ENCODE measurements at places on chromosomes 7 and 10.
A peak's percentile ranks its signal among the peaks of the same experiment; 100 is the strongest.

DNA sequence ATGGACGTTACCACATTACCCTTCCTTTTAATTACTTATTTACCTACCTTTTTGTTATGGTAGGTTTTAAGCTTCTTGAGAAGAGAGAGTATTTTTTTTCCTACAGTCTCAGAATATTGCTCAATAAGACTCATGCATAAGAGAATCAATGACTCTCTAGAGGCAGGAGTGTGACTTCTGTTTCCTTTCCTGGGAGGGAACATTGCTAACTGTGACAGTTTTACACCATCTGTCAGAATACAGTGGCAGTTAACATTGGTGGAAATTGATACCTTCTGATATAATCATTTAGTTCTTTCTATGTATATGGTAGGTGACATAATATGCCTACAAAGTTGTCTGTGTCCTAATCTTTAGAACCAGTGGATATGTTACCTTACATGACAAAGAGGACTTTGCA is 348.7 kb upstream of the POT1 start:
- no peak for DNase-seq

- no peak for DNase-seq
Observed at GRCh38 chr7:139065323-139065722, 29.5 kb upstream of the ZC3HAV1L start.

DNA sequence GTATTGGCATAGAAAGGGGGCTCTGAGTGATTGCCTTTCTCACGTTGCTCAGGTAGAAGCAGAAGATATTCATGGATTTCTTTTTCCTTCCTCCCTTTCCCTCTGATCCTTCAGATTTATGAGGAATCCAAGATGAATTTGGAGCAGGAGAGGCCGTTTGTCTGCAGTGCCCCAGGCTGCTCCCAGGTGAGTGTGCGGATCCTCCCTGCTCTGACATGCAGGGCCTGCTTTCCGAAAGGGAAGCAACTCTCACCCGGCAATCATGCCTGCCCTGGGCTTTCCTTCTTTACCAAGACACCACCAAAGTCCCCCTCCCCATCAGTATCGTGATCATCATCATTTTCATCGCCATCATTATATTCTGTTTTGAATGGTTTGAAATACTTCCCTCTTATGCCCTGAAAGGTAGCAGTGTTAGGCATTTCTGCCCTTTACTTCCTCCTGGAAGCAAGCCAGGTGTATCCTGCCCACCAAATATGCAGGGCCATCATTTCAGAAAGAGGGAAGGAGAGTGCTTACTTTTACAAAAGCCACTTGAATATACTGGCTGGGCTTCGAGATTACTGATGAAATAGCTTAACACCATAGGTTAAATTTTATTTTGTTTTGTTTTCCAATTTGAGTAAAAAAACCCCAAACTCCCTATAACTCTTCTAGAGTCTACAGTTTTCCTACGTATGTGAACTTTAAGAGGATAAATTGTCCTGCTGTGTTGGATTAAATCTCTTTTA is 75.9 kb downstream of the CREB5 start:
- no peak for DNase-seq

DNA sequence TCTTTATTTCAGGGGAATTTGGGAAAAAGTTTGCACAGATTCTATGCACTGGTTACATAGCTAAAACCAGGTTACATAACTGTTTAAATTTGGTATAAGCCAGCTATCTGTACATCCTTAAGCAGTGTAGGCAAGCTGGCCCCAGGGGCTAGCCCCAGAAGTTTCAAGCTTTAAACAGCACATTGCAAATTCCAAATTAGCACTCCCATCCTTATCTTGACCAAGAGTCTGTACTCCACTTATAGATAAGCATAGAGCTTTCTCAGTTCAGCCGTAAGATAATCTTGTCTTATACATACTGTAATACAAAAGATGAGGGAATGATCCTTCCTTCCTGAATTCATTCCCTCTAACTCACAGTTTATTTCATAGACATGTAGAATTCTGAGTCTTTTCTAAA is 109.3 kb downstream of the SPAG6 start:
- no peak for DNase-seq

DNA sequence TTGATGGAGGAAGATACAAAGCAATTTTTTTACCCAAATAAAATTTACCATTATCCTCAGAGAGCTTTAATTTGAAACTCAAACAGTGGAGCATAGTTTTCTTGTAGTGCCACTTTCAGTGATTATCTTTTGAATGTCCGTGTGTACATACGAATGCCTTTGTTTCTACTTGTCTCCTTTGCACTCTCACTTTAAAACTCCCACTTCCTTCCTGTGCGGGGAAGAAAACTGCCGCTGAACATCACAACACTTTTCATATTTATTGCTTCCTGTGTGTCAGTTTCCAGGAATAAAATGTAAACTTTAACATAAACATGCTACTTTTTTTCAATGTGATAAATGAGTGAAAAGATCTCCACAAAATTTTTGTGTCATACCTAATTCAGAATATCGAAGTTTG is 102.4 kb downstream of the SEMA3A start:
- no peak for DNase-seq

- DNase-seq, result no peak
Observed at GRCh38 chr7:5754981-5755599, 26.4 kb downstream of the RNF216 start.

DNA sequence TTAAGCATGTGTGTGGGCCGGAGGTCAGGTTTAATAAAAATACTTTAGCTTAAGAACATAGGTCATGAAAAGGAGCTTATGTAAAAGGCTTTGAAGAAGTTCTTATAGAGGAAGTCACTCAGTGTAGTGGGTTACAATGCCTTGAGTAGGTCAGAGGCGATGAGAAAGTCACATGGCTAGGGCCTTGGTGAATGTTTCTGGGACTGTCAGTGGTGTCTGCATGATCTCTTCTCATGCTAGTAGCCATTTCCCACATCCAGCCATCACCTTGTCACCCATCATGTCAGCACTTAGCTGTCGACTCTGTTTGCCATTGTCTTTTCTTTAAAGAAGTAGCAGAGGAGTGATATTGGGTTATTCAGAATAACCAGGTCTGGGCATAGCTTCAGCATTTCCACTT is 236.6 kb downstream of the CDK14 start:
- no peak for DNase-seq

- no peak for DNase-seq
Observed at GRCh38 chr7:15925608-15926007, 239.1 kb upstream of the MEOX2 start.

- peak; percentile 69 for DNase-seq
Observed at GRCh38 chr10:25547382-25547781, 372.6 kb downstream of the GPR158 start.

DNA sequence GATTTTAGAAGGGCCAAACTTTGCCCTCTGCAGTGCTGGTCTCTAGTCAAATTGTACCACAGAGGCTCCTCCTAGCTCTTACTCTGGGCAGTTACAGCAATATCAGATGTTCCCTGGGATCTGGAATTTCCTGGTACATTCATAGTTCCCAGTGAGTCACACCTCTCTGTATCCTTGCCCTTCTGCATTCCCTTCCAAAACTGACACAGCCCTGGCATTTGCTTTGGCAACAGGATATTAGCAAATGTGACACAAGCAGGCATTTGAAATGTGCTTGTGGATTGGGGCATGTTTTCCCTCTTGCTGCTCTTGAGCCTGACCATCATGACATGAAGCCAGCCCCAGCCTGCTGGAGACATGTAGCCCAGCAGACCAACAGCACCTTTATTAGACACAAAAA is 284.7 kb upstream of the AKR1E2 start:
- DNase-seq, result peak; percentile 67

GRCh38 chr10:30488316-30488715 is 54.3 kb downstream of the MAP3K8 start:
- DNase-seq, result no peak

DNA sequence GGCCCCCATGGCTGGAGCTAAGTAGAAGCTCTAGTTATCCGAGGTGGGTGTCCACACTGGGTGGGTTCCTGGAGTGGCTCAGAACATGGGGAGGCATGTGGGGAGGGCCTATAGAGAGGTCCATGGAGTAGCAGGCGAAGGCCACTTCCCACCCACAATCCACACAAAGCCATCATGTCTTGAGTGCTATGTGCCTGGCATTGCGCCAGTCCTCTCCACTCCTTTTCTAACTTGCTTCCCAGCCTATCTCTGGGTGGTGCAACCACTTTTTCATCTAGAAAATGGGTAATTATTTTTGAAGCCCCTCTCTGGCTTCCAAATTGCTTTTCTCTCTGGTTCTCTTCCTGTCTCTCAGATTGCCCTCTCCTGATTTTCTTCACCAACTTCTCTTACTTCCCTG is 263.6 kb downstream of the PHTF2 start:
- DNase-seq, result no peak

GRCh38 chr10:106076496-106076895 is 1088.0 kb downstream of the SORCS1 start:
- DNase-seq, result no peak

- DNase-seq, result no peak
Observed at GRCh38 chr10:117652228-117653169, 110.0 kb downstream of the EMX2 start.

- DNase-seq, result no peak
Observed at GRCh38 chr7:83930262-83930661, 264.3 kb downstream of the SEMA3A start.

- peak; percentile 17 for DNase-seq
Observed at GRCh38 chr10:51109801-51110533, 35.7 kb downstream of the PRKG1 start.

- DNase-seq, result no peak
Observed at GRCh38 chr10:97866524-97867219, 17.0 kb downstream of the GOLGA7B start.

DNA sequence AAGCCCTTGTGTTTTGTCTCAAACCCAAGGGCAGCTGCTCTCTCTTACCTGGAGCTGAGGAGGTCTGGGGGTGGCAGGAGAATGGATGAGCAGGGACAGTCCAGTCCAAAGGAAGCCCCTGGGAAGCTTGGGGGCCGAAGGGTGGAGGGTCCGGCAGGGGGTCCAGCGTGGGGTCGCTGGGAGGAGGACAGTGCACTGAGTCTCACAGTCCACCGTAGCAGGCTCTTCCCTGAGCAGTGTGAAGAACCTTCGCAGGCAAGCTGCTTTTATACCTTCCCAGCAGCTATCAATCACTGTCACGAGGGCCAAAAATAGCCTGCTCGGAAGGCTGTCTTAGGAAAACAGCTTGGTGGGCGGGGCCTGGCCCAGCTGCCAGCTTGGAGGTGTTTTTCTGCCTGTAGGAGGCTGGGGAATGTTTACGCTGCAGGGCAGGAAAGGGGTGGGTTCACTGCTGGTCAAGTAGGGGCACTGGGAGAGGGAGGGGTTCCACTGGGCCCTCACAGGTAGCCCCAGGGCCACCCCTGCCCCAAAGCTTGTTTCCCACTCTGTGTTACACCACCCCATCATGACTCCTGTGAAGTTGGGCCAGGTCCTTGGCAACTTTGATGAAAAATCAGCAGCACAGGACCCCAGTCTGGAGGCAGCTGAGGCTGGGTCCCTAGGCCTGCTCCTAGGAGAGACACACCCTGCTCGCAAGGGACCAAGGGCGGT is at the start of gene DEPP1:
Gene DEPP1, minus strand, starts transcription at position 240 of the 711 bp plus-strand sequence. CDS start 779 bp downstream, outside the sequence.
- peak; percentile 86 for DNase-seq

DNA sequence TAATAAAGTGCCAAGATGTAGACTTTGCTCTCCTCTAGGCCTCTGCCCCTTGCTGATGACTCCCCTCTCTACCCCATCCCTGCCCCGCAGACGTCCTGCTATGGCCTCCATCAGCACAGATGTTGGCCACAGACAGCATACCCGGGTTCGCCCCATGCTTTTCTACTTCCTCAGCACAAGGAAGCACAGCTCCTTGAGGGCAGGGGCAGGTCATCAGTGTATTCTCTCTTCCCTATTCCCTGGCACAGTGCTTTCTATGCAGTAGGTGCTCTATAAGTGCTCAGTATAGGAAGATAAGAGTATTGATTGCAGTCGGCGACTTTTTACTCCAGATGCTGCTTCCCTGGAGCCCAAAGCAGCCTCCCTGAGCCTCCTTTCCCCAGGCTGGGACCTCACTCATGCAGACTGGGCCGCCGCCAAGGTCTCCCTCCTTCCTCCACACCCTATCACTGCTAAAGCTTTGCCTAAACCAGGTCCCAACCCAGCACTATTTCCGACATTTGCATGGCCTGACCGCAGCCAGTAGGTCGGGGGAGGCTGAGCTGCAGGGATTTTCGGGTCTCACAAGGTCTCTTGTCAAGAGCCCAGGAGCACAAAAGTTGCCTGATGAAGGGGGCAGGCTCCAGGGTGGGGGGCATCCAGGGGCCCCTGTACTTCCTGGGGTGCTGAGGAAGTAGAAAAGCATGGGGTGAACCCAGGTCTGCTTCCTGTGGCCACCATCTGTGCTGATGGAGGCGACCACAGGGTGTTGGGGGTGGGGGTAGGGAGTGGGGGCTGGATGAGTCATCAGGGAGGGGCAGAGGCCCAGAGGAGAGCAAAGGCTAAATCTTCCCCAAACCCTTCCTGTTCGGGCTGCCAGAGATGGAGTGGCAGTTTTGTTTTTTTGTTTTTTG is 8.0 kb downstream of the CALHM3 start:
- no peak for DNase-seq

GRCh38 chr7:27172315-27172774 is 1.8 kb downstream of the HOXA10 start:
- DNase-seq, result no peak

DNA sequence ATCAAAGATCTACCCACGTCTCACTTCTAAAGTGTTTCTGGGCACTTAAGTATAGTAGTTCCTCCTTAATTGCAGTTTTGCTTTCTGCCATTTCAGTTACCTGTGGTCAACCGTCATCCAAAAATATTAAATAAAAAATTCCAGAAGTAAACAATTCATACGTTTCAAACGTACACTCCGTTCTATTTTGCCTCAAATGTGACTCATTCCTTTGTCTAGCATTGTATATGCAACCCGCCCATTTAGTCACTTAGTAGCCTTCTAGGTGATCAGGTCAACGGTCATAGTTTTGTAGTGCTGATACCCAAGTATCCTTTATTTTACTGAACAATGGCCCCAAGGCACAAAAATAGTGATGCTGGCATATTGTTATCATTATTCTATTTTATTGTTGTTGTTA is 33.8 kb downstream of the HGF start:
- DNase-seq, result no peak

- no peak for DNase-seq
Observed at GRCh38 chr10:7789390-7789789, 1.4 kb downstream of the ATP5F1C start.

GRCh38 chr7:117132321-117133120 is 179.2 kb downstream of the ST7 start:
- peak; percentile 61 for DNase-seq

GRCh38 chr10:54194806-54195205 is 606.2 kb downstream of the PCDH15 start:
- no peak for DNase-seq

All from retinal pigment epithelial cell (primary cell).